GM03348 (cell line): ENCODE measurements at places on chromosomes 7 and 10.

- DNase-seq, result no peak
These were observed 292.8 kb downstream of the BBS9 start for GRCh38 chr7:33422141-33422540.

DNA sequence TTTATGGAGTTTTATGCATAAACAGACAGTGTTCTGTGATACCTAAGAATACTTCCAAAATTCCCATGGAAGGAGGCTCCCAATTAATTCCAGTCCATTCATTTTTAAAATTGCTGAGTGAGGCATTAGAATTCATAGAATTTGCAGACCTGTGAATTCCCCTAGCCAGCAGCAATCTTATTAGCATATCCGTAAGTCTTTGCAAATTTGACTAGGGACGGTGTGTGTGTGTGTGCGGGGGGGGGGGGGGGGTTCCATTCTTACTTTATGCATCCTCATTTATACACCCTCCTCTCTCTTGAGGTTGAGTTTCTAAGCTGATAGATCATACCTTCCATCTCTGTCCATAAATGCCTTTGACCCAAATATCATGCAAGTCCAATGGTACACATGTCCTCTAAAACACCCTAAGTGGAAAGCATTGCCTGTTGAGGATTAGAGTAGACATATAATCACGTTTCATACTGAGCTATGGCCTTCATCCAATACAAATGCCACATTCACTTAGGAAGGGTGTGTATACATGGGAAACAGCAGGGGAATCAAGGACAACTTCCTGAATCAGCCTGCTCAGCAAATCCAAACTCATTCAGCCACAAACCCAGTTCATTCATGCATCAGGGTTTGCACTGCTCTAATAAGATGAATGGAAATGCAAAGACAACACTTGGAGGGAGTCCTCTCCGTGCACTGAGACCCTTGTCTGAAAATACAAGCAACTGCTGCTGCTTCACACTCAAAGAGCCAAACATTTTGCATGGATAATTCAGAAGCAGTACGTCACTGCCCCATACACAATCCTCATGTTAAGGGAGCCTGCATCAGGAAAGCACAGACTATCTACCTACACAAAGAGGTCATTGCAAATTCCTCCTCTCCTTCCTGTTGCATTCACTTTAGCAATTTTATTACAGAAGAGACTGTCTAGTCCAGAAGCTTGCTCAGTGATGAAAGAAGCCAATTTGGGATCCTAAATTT is 350.8 kb downstream of the KCNMA1 start:
- no peak for DNase-seq

GRCh38 chr7:132321387-132321786 is 254.9 kb downstream of the PLXNA4 start:
- DNase-seq, result no peak

DNA sequence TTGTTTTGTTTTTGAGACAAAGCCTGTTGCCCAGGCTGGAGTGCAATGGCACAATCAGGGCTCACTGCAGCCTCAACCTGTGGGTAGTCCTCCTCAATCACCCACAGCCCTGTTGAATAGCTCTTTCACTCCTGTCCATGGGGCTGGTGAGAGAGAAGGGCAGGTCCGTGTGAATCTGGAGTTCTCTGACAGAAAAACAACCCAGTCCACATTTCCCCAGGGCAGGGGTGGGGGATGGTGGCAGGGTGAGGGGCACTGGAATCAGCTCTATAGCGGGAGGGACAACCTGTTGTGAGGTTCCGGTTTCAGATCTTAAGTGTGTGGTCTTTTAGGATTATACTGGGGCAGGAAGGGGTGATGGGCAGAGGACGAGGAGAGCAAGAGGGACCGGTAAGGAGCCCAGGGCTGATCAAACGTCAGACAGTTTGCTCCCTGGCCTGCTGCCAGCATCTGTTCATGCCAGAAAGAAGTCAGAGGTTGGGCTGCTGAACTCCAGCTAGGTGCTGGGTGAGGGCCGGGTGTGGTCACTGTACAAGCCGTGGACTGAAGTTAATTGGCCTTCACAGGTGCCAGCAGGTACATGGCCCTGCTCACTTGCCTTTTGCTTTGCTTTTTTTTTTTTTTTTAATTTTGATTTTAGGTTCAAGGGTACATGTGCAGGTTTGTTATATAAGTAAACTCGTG is 33.2 kb upstream of the MKRN1 start:
- no peak for DNase-seq

GRCh38 chr10:119693262-119693957 is 32.4 kb upstream of the INPP5F start:
- no peak for DNase-seq

GRCh38 chr7:137904833-137905232 is 58.1 kb upstream of the DGKI start:
- no peak for DNase-seq

DNA sequence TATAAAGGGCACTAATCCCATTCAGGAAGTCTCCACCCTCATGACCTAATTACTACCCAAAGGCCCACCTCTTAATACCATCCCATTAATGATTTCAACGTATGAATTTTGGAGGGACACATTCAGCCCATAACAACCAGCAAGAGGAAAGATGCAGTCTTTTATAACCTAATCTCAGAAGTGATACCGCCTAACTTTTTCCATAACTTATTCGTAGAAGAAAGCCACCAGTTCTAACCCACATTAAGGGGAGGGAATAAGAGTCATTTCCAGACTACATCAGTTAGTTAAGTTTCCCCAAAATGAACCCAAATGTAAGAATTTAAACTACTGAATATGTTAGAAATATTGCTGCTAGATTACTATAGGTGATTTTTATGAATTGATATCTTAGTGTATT is 32.1 kb upstream of the LHFPL3 start:
- DNase-seq, result no peak

- no peak for DNase-seq
These were observed 74.0 kb downstream of the WDR37 start for GRCh38 chr10:1130226-1130625.

GRCh38 chr7:143252006-143252405 is 11.2 kb upstream of the GSTK1 start:
- DNase-seq, result no peak

DNA sequence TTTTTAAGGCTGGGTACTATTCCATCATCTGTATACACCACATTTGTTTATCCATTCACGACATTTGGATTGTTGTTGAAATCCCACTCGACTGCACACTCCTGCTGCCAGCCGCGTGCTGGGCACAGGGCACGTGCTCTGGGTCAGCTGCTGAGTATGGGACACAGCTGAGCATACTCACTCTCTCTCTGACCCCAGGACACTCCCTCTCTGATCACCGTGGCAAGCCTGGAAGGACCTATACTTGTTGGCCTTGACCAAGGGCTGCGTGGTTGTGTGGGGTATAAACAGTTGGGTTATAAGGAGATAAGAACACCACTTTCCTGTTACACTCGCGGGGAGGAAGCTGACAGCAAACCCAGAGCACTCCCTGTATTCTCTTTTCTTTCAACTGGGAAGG is 153.0 kb upstream of the RHEB start:
- DNase-seq, result no peak

GRCh38 chr7:128067983-128068382 is 36.7 kb upstream of the LRRC4 start:
- DNase-seq, result no peak

DNA sequence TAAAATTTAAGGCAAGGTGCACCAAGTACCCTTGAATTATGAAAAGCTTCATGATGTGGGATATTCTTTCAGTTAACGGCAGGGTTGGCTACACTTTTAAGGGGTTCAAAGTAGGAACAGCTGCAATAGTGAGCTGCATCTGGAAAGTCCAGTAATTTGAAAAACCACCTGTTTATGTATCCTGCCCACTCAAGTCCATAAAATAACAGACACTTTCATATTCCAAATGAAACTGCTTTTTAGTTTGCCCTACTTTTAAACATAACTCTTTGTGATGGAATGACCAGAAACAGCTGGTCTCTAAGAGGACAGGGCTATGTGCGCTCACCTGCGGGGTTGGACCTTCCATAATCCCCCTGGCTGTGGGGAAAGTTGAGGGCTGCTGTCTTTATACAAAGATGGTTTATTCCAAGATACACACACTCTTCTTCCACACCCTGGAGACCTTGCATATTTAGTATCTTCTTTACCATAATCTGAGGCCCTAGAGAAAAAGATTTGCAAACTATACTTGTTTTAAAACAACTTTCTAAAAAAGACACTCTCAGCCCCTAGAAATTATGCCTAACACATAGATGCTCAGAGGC is 7.4 kb downstream of the CAV1 start:
- no peak for DNase-seq

- DNase-seq, result no peak
These were observed 26.9 kb downstream of the ABLIM1 start for GRCh38 chr10:114631090-114631665.

DNA sequence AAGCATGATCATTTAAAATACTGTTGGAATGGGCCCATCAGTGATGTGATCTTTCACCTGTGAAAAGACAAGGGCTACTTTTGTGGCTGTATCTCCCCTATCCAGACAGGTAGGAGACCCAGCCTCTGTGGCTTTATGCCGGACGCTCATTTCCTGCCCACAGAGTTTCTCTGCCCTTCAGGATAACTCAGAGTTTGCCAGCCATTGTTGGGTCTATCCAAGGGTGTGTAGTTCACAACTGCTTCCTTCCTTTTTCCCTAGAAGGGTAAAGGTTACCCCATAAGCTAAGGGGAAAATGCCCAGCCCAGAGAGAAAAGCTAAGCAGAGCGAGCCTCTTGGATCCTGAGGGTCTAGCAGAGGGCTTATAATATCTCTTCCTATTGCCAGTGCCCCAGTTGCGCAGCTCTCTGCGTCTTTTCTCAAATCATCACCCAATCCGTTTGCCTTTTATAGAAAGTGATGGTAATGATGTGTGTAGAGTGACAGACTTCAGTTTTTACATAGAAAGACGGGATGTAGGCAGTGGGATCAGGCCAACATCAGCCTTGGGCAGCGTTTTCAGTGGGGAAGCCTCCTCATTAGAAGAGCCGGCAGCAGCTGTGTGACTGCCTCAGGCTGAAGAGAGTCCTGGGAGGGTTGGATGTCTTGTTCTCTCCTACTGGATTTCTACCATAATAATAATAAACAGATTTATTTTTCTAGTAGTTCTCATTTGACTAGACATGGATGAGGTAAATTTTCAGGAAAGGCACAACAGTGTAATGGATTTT is 80.5 kb downstream of the MET start:
- no peak for DNase-seq

DNA sequence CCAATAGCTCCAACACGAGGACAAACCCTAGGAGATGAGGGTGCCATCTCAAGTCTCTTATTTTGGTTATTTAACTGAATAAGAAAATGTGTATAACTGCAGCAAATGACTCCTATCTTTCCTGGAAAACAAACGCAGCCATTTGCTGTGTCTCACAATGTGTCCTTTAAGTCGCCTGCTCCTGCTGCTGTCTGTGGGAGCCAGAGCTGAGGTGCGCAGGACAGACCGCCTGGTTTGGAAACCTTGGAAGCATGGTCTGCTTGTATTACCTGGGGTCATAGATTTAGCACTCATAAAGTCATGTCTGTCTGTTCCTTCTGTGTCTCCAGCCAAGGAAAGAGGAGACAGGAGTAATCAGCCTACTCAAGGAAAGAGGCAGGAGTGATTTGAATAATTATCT is 760.2 kb downstream of the GRID1 start:
- DNase-seq, result no peak

GRCh38 chr7:17939211-17939605 is 1.1 kb downstream of the SNX13 start:
- peak; percentile 61 for DNase-seq

DNA sequence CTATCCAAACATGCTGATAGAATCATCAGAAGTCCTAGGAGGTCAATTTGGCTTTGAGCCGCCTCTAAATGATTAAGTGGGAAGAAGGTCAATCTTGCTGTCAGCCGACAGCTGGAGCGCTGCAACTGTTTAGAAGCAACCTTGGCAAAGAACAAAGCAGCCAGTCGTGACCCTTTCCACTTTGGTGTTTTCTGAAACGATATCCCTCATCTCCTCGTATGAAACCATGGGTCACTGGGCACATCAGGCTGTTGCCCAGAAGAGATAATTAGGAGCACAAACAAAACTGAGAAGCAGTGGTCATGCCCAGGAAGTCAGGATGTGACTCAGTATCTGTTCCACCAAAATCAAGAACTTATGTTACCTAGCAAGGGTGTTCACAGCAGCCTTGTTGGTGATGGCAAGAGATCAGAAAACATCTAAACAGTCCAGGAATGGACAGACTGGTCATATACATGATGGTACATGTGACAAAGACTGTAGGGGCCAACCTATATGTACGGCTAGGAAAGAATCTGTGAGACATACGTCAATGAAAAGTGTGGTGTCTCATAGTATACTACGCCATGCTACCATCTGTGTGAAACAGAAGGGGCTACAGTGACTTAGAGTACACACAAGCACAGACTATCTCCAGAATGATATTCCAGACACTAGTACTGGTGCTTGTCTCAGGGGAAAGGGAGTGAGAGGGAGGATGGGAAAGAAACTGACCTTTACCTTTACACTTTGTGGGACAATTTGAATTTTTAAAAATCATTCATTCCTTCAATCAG is 22.4 kb downstream of the STN1 start:
- DNase-seq, result peak; percentile 50

GRCh38 chr10:13527864-13528122 is 1.0 kb downstream of the BEND7 start:
- no peak for DNase-seq

GRCh38 chr7:113408999-113409398 is 290.6 kb upstream of the SMIM30 start:
- DNase-seq, result no peak

DNA sequence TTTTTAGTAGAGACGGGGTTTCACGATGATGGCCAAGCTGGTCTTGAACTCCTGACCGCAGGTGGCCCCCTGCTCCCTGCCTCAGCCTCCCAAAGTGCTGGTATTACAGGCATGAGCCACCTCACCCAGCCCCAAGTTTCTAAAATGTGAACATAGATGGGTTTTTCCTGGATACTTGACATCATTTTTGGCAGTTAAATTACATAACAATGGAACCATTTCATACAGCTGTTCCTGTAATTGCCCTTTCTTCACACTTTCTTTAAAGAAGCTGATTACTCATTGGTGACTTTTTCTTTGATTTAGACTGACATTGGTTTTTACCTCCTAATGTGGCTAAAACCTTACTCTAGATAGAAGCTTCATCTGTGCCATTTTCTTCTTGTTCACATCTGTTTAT is 5.9 kb downstream of the ZKSCAN1 start:
- peak; percentile 21 for DNase-seq

DNA sequence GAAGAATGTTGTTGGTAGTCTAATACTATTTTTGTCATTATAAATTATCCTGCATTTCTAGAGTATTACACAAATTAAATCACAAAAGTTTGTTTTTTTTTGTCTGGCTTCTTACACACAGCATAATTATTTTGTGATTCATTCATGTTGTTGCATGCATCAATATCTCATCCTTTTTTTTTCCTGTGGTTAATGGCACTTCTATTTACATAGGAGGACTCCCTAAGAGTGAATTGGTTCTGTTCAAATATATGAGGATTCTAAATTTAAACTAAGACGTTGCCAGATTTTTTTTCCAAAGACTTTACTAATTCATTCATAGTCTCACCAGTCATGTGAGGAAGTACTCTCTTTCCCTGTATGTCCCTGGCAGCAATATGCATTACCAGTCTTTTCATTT is 303.3 kb downstream of the GPR37 start:
- DNase-seq, result no peak

GRCh38 chr10:9709849-9710248 is 1307.8 kb upstream of the CELF2 start:
- no peak for DNase-seq

- DNase-seq, result no peak
These were observed 33.6 kb upstream of the TFEC start for GRCh38 chr7:116064179-116064578.

GRCh38 chr7:2331707-2332106 is 17.5 kb upstream of the SNX8 start:
- DNase-seq, result no peak
